Mesenteric fat pad (tissue), 1 donor: ENCODE measurements at places on chromosomes 3 and 15. TPM values are rescaled to one million over a fixed set of nuclear protein-coding genes. Genes with fewer than 3 reads are reported as not detected.

DNA sequence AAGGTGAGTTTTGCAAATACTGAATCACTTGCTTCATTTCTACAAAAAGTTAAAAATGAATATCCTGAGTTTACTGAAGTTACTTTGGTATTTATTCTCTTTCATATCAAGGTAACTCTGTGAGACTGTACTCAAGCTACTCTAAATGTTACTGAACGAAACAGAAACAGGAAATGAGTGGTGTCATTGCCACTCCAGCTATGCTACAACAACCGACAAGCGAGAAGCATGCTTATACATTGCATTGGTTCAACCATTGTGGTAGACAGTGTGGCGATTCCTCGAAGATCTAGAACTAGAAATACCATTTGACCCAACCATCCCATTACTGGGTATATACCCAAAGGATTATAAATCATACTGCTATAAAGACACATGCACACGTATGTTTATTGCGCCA lies 313.2 kb upstream of the THBS1 start:
- no peak for DNase-seq

TIGIT gene
- total RNA-seq = 0.42 TPM

GRCh38 chr3:2958551-2958950 lies 151.6 kb downstream of the IL5RA start:
- DNase-seq = no peak

MYEF2 gene
- 11.0 TPM for total RNA-seq

GRCh38 chr15:27438403-27439375 lies 467.7 kb downstream of the GABRG3 start:
- DNase-seq = no peak

GRCh38 chr15:93932164-93932776 lies 299.1 kb upstream of the MCTP2 start:
- no peak for DNase-seq

DNA sequence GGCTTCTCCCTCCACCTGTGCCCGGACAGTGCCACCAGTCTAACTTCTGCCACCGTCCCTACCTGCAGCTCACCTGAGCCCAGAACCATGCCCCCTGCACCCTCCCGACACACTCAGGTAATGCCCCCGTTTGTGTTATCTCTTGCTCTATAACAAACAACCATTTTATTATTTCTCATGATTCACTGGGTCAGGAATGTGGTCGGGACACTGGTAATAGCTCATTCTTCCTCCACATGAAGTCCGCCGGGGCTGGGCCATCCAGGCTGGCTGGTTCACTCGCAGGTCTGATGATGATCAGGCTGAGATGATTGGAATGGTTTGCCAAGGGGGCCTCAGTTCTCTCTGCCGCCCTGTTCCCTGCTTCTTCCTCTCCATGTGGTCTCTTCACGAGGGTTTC lies 20.3 kb upstream of the NR2E3 start:
- DNase-seq = no peak

DNA sequence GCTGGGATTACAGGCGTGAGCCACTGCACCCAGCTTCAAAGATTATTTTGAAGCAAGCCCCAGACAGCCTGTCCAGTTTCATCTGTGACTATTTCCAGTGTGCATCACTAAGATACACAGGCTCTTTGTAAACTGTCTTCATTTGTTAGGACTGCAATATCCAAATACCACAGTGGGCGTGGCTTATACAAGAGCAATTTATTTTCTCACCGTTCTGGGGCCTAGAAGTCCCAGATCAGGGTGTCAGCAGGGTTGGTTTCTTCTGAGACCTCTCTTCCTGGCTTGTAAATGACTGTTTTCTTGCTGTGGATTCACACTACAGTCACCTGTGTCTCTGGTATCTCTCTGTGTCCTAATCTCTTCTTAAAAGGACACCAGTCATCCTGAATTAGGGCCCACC lies 59.7 kb downstream of the RLBP1 start:
- no peak for DNase-seq

DNA sequence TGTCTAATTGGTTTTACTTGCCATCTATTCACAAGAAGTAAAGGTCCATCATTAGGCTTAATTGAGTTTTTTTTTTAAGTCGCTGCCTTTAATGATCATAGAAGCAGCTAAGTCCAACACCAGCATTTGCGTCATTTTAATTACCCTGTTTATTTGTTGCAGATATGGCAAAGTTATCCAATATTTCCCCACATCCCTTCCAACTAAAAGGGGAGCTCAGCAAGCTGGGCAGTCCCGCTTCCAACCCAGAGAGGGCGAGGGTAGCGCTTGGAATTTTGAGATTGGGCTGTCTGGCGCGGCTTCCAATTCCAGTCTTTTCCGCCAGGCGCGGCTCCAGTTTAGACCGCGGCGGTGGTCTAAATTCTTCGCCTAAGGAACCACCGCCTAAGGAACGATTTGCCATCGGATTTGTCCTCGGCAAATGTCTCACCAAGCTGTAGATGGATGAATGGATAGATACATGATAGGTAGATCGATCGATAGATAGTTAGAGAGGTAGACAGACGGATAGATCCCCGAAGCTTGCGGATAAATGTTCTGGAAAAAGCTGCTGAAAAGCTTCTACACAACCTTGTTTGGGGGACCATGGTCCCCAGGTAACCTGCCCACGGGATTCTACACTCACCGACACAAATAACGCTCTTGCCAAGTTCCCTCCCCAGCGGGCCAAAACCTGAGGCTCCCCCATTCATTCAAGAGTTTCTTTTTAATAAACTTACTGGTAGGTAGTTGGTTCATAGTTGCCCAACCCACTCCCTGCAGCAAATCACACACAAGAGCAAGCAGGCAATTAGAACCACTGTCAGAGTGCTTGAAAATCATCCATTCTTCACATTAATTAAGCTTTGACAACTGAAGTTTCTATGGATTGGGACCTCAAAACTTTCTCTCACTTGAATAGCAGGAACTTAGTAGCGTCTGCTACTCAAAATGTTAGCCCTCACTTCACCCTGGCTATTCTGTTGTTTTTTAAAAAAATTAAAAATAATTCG lies 49.1 kb downstream of the ZIC4 start:
- no peak for DNase-seq

DNA sequence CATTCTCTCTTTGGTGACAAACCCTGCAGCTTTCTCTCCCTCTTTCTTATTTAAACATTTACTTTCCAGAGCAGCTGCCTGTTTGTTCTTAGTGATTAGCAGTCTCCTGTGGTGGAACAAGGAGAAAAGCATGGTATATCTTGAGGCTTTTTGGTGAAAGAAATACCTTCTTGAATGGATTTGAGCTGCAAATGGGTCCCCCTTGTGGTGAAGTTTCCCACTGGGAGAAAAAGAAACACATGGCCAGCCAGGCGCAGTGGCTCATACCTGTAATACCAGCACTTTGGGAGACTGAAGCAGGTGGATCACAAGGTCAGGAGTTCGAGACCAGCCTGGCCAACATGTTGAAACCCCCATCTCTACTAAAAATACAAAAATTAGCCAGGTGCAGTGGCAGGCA lies 48.3 kb upstream of the ACP3 start:
- DNase-seq = no peak

GRCh38 chr15:59315914-59316451 lies 56.7 kb downstream of the MYO1E start:
- DNase-seq = no peak

DNA sequence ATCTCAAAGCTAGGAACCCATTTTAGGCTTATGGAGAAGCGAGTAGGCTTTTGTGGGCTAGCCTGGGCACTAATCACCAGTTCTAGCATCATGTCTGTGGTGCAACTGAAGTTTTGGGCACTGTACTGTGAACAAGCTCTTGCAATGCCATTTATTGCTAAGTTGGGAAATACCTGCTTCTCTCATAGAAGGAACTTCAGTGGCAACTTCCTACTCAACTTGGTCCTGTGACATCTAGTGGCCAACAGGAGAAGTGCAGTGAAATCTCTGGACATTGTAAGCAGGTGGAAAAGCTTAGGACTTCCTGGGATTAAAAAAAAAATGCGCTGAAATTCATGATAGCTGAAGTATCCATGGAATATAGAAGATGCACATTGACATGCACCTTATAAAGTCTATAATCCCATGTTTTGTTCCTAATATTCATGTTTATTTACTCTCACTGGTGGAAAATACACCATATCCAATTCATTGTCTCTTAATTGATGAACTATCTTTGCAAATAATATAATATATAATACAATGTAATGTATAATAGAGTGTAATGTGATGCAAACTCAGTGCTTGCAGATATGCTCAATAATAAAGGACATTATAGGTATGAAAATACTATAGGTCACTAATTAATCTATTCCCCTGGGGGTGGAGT lies 6.5 kb upstream of the ALDH1A3 start:
- no peak for DNase-seq

DNA sequence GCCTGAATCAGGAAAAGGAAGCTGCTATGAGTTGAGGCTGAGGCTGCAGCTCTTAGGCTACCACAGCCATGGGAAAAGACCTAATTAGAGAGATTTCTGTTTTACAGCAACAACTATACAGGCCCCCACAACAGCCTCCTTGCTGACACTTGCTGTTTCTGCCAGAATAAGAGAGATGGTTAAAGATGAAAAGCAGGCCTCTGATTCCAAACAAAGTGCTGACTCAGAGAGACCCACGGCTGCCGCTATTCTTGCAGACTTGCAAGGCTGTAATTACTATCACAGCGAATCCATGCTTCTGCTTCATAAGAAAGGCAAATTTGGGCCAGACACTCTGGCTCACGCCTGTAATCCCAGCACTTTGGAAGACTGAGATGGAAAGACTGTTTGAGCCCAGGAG lies 41.8 kb downstream of the MCF2L2 start:
- no peak for DNase-seq

- no peak for DNase-seq
Measured at GRCh38 chr3:10667269-10667668, 148.8 kb upstream of the SLC6A11 start.

- DNase-seq = no peak
Measured at GRCh38 chr3:41652931-41653330, 309.0 kb downstream of the ULK4 start.

GOLGA6B gene
- total RNA-seq = not detected

DNA sequence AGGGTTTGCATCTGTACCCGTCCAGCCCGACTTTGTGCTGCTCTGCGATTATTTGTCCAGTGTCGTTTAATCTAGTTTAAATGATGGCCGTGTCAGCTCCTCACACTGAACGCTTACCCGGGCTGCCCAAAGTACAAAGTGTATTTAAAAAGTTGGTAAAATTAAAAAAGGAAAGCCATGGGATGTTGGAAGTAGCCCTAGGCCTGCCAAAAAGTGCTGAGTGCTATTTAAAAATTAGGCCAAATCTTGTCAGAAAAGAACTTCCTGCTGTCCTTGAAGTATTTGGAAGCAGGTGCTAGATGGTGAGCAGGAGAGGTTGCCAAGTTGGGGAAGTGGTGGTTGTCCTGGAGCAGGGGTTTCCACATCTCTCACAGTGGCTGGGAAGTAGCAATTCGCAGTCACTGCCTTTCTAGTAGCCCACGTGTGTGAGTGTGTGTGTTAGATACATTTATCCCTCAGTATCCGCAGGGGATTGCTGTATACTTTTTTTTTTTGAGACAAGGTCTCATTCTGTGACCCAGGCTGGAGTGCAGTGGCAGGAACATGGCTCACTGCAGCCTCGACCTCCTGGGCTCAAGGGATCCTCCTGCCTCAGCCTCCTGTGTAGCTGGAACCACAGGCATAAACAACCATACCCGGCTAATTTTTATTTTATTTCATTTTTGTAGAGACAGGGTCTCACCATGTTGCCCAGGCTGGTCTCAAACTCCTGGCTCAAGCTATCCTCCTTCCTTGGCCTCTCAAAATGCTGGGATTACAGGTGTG lies 664 bp downstream of the PPCDC start:
- no peak for DNase-seq

- no peak for DNase-seq
Measured at GRCh38 chr3:62525281-62525680, 151.9 kb upstream of the FEZF2 start.

DNA sequence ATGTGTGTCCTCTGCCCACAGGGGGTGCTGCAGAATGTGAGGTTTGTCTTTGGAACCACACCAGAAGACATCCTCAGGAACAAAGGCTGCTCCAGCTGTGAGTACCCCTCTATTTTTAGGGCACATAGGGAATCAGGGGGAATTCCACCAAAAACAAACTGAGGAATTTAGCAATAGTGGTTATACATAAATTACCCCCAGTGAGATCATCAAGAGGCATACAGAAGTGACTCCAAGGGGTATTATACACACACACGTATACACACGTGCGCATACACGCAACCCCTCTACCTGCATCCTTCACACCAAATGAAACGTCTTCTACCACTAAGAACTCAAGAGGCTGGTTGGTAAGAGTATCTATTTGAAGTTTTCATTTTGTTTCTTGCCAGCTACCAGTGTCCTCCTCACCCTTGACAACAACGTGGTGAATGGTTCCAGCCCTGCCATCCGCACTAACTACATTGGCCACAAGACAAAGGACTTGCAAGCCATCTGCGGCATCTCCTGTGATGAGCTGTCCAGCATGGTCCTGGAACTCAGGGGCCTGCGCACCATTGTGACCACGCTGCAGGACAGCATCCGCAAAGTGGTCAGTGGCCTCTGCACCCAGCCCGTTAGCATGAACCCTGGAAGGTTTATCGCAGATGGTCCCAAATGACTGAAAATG lies 2.9 kb downstream of the THBS1 start:
- DNase-seq = no peak

- DNase-seq = no peak
Measured at GRCh38 chr3:143307613-143308183, 188.1 kb downstream of the CHST2 start.

DNA sequence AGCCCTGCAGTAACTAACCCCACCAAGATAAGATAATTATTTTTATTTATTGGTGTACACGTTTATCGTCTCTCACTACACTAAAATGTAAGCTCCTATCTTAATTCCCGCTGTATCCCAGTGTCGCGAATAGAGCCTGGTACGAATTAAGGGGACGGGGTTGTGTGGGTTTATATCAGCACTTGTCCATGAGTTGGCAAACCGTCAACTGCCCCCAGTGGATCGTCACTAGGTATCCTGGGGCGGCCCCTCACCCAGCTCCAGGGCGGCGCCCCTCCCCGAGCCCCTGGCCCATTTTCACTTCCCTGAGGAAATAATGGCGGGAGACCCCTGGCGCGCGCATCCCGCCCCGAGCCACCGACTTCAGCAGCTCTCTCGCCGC lies 465 bp downstream of the RUVBL1 start:
- no peak for DNase-seq

DNA sequence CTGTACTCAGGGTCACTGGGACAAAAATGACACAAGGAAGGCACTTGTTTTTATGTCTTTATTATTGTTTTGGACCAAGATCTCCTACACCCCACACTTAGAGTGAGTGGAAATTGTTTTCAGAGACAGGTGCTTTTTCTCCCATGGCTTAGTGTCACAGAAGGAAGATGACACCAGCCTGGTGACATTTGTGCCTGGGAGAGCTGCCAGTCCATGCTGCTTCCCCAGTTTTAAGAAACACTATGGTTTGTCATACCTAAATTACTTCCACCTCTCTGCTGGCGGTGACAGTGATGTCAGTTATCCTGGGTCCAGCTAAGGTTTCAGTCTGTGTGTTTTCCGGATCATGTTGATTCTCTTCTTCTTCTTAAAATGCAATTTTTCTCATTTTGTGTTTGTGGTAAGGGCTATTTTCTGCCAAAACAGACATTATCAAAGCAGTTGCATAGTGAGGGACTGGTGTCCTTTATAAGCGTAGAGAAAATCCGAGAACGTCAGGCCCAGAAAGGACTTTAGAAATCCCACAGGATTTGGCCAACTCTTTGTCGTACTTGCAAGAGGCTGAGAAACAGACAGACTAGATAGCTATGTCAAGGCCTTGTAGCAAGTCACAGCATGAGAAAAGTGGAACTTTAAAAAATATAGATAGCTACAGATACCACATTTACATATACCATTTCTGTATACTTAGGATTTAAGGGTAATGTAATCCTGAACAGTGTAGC lies 149.5 kb downstream of the TP63 start:
- DNase-seq = no peak

CLEC3B gene
- 217 TPM for total RNA-seq
